ENCODE measurements at places on chromosomes 1 and 21. TPM values are rescaled to one million over a fixed set of nuclear protein-coding genes. Genes with fewer than 3 reads are reported as not detected.
A peak's percentile ranks its signal among the peaks of the same experiment; 100 is the strongest.

TNFSF4 gene
- polyA plus RNA-seq = 0.18 TPM

- DNase-seq = no peak
- H3K27me3 ChIP-seq = no peaks in the 10 kb centered on the region
- no peak overlapping the region for H3K4me3 ChIP-seq
- H3K36me3 ChIP-seq = no peaks in the 10 kb centered on the region
These were observed 34.9 kb downstream of the AHDC1 start for GRCh38 chr1:27569088-27569460.

PTPN22 gene
- polyA plus RNA-seq = 56.2 TPM

DNA sequence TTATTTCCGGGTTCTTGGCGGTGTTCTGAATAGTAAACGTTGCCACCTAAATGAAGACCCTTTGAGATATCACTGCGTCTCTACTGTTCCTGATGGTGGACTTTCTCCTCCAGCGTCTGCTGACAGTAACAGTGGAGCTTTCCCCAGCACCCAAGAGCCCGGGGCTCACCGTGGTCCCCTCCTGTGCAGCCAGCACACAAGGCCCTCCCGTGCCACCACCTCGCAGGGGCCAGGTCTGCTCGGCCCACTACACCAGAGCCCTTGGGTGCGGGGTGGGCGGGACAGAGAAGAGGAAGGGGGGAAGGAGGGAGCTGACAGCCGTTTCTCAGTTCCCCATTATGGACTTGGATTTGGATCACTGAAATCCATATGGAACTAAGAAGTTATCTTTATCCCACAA is 61.2 kb upstream of the TRAPPC10 start:
- no peaks in the 10 kb centered on the region for H3K27me3 ChIP-seq
- no peak overlapping the region for H3K4me3 ChIP-seq
- no peak for DNase-seq
- peaks cover 18% of the 10 kb centered on the region for H3K36me3 ChIP-seq

DNA sequence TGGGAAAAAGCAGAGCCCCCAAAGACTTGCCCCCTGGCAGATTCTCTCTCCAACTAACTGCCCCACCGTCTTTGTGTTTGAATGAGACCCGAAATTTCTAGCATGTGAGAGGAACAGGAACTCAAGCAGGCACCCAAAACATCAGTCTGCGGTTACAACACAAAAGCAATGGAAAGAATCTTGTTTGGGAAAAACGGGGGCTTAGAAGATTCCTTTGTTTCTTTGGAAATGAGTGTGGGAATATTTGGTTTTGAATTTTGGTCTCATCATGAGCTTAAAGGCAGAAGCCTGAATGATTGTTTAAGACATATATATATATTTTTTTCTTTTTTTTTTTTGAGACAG is 188.9 kb upstream of the TMEM51 start:
- H3K27ac ChIP-seq = no peak overlapping the region
- no peaks in the 10 kb centered on the region for H3K27me3 ChIP-seq
- H3K4me3 ChIP-seq = no peak overlapping the region
- no peaks in the 10 kb centered on the region for H3K36me3 ChIP-seq
- H3K4me1 ChIP-seq = no peaks in the 10 kb centered on the region

LCE1B gene
- polyA plus RNA-seq = not detected

GRCh38 chr1:156486421-156487344 is 13.9 kb downstream of the MEF2D start:
- peaks cover 90% of the 10 kb centered on the region for H3K4me1 ChIP-seq
- no peak for DNase-seq
- H3K4me3 ChIP-seq = no peak overlapping the region

PPCS gene
- 132 TPM for polyA plus RNA-seq

DNA sequence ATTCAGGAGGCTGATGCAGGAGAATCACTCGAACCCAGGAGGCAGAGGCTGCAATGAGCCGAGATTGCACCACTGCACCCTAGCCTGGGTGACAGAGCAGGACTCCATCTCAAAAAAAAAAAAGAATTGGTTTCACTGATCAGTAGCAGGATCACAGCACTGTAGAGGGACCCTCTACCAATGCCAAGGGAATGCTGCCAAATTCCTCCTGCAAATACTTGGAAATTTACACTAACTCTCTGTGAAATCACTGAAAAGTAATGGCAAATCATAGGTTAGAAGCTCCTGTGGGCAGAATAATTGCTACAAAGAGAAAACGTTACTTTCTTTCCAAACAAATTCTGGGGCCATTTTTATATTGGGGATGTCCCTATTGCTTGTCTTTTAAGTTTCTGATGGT is 6.7 kb upstream of the GPR25 start:
- H3K27me3 ChIP-seq = no peaks in the 10 kb centered on the region
- peaks cover 55% of the 10 kb centered on the region for H3K4me1 ChIP-seq
- DNase-seq = no peak
- H3K36me3 ChIP-seq = no peaks in the 10 kb centered on the region
- H3K4me3 ChIP-seq = no peak overlapping the region
- H3K27ac ChIP-seq = peak overlapping the region; percentile 41

GRCh38 chr1:101732261-101732660 is 264.5 kb downstream of the OLFM3 start:
- H3K4me3 ChIP-seq = no peak overlapping the region
- H3K4me1 ChIP-seq = no peaks in the 10 kb centered on the region
- no peaks in the 10 kb centered on the region for H3K36me3 ChIP-seq
- no peak for DNase-seq
- H3K27ac ChIP-seq = no peak overlapping the region
- H3K27me3 ChIP-seq = no peaks in the 10 kb centered on the region

DNA sequence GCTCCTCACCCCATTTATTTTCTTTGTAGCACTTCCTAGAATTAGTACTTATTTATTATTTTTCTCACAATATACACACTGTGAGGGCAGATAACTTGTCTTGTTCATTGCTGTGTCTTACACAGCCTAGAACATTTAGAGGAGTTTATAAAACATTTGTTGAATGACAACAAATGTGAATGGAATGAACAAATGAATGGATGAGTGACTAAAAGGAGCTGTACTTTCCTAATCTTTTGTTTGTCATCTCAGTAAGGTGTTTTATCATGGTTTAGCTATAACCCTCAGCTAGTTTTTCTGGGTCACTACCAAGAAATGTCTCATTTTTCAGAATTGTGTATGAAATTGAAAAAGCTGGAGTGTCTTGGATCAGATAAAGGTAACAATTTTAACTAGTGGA is 239.3 kb upstream of the KCNK2 start:
- H3K4me1 ChIP-seq = no peaks in the 10 kb centered on the region
- H3K27me3 ChIP-seq = no peaks in the 10 kb centered on the region
- H3K36me3 ChIP-seq = no peaks in the 10 kb centered on the region

RGS8 gene
- not detected for polyA plus RNA-seq

DNA sequence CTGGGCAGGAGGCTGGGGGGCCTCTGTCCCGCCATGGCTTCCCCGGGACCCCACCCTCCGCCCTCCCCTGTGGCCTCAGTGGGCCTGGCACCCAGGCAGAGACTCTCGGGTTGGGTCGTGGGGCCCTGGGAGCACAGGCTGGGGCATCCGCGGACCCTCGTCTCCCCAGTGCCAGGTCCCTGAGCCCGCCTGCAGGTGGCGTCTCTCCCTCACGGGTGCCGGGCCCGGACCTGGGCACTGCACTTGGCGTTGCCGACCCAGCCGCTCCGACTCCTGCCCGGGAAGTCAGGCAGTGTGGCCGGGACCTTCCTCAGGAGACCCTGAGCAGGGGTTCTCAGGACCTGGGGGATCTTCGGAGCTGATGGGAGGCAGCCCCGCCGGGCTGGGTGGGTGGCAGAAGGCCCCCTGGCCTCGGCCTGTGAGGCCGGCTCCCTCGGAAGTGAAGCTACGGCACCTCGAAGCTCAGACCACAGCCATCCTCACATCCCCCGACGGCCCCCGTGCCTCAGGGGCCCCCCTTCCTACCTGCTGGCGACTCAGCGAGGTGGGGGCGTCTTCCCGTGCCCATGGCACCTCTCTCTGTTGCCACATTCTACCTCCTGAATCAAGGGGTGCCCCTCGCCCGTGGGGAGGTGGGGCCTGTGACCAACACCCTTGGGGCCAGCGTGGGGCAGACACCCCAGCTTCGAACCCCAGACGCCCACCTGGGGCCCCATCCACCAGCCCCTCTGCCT is 6.4 kb upstream of the C1orf159 start:
- H3K4me1 ChIP-seq = peaks cover 9% of the 10 kb centered on the region
- DNase-seq = peak; percentile 81
- no peak overlapping the region for H3K27ac ChIP-seq
- no peak overlapping the region for H3K4me3 ChIP-seq

LIN28A gene
- not detected for polyA plus RNA-seq

ADAMTS4 gene
- 1.4 TPM for polyA plus RNA-seq

DNA sequence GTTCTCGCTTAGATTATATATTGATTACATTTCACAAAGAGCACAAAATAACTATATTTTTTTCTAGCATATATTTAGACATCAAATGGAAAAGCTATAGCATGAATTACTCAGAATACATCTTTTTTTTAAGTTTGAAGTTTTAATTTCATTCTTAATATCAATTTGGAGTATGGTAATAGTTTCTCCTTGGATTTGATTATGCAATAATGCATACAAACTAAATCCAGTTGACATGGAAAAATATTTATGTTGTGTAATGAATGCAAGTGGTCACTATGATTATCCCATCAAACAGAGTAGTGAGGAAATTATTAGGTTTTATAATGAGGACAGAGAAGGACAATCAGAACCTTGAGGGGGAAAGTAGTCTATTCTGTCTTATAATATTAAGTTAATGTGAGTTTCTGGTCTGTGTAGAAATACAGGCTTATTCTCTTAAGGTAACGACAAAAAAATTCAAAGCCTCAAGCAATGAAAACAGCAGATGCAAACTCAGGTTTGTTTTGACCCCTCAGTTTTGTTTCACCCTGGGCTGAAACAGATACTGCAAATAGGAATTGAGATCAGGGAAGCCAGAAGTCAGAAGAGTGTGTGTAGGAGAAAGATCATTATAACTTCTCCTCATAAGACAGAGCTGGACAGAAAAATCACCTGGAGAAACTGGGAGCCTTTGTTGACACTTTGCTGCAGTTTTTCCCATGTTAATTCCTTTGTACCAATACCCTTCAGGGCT is 23.7 kb downstream of the LRRC8B start:
- no peaks in the 10 kb centered on the region for H3K36me3 ChIP-seq
- peaks cover 8% of the 10 kb centered on the region for H3K4me1 ChIP-seq
- DNase-seq = no peak
- no peak overlapping the region for H3K27ac ChIP-seq
- H3K4me3 ChIP-seq = no peak overlapping the region

GRCh38 chr1:42934541-42935312 is 23.9 kb downstream of the SLC2A1 start:
- peak overlapping the region; percentile 91 for H3K27ac ChIP-seq
- no peaks in the 10 kb centered on the region for H3K27me3 ChIP-seq
- no peak for DNase-seq
- no peak overlapping the region for H3K4me3 ChIP-seq
- peaks cover 95% of the 10 kb centered on the region for H3K4me1 ChIP-seq
- H3K36me3 ChIP-seq = peaks cover 22% of the 10 kb centered on the region

DNA sequence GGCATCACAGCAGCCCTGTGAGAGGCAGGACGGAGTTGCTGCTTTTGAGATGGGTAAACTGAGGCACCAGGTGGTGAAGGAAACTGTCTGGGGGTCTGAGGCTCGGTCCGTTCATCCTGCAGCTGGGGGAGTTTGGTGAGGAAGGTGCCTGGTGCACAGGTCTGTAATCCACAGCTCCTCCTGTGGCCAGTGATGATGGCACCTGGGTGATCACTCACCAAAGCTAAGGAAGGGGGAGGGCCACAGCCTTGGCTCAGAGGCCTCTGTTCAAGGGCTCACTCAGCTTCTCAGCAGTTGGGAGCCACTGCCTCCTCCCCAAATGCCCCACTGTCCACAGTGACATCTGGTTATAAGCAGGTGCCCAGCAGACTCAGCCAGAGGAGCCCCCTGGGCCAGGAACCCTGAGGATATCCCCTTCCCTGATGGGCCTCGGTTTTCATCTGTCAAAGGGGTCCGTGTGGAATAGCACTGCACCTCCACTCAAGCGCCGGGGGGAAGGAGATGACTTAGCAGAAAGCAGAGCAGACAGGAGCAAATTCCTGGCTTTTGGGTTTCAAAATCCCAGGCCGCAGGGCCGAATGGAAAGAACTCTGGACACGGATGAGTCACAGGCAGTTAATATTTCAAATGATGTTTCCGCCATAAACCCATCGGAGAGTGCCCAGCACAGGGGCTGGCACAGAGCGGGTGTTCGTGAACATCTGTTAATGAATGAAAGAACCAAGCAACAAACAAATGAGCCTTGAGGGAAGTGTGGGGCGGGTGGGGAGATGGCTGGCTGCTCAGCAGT is 82.8 kb downstream of the DMRTB1 start:
- no peak overlapping the region for H3K4me3 ChIP-seq
- H3K4me1 ChIP-seq = no peaks in the 10 kb centered on the region
- no peak overlapping the region for H3K27ac ChIP-seq
- peak; percentile 12 for DNase-seq

SHE gene
- not detected for polyA plus RNA-seq

Data from CD4-positive, CD25-positive, alpha-beta regulatory T cell (primary cell).